ENCODE measurements at places on chromosomes 7 and 10.

DNA sequence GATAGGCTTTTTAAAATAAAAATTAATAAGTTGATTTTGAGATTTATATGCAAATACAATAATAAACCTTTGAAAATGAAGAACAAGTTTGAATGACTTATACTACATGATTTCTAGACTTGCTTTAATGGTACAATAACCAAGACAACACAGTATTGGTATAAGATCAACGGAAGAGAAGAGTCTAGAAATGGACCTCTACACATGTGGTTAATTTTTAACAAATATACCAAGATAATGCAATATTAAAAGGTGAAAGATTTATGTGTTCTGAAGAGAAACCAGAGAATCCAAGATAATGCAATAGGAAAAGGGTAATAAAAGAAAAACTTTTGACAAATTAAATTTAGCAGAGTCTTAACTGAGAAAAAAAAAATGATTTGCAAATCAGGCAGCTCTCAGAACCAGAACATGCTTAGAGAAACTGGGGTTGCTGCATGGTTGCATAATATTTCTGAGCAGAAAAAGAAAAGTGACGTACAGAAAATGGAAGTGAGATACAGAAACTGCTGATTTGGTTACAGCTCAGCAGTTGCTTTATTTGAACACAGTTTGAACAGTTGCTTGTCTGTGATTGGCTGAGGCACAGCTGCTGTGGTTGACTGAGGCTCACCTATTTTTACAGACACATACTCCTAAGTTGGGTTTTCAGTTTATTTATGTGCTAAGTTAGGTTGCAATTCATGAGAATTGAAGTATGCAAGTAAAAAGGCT is 365.9 kb downstream of the CRPPA start:
- no peak for DNase-seq

GRCh38 chr7:101402081-101402779 is 39.6 kb downstream of the COL26A1 start:
- DNase-seq, result no peak

DNA sequence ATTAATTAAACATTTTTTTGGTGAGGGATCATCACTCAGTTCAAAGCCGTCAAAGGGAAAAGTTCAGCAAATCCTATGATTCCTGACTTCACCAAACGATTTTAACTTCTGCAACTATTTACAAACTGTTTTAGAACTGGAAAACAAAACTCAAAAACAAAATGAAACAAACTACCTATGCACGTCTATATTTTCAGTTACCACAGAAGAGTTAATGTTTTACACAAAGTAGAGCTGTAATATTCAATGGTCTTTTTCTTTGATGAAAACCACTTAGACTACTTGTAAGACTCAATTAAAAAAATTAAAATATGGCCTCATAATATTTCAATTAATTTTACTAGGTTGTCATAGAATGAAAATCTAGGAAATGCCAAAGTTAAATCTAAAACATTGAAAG is 131.5 kb downstream of the ATE1 start:
- no peak for DNase-seq

- no peak for DNase-seq
These were observed 181.7 kb upstream of the RHOBTB1 start for GRCh38 chr10:61125560-61126170.

GRCh38 chr7:137878333-137878961 is 31.7 kb upstream of the DGKI start:
- no peak for DNase-seq
